ENCODE measurements at places on chromosomes 12 and 14.

DNA sequence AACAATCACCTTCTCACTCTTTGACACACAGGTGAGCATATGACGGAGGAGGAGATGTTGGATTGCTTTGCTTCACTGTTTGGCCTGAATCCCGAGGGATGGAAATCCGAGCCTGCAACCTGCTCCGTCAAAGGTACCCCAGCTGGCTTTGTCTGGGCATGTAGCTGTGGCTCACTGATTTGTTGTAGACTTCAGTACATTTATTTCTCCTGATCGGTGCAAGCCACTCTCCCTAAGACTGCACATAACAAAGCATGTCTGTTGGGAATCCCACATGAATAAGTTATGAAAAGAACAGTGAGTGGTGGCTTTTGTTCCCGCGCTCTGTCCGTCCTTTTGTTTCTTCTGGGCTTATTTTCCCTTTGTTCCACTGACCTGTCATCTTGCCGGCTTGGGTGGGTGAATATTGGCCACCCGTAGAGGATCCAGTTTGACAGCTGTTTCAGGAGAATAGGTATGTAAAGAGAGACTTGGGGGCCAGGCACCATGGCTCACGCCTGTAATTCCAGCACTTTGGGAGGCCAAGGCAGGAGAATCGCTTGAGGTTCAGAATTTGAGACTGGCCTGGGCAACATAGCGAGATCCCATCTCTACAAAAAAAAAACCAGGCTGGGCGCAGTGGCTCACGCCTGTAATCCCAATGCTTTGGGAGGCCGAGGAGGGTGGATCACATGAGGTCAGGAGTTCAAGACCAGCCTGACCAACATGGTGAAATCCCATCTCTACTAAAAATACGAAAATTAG, 20.0 kb upstream of the BCL7A start:
- no peak for DNase-seq

- DNase-seq: no peak
Measured at GRCh38 chr14:97218691-97219430, 421.7 kb downstream of the VRK1 start.

GRCh38 chr12:98421316-98421715, 94.1 kb upstream of the TMPO start:
- DNase-seq: peak; percentile 76

DNA sequence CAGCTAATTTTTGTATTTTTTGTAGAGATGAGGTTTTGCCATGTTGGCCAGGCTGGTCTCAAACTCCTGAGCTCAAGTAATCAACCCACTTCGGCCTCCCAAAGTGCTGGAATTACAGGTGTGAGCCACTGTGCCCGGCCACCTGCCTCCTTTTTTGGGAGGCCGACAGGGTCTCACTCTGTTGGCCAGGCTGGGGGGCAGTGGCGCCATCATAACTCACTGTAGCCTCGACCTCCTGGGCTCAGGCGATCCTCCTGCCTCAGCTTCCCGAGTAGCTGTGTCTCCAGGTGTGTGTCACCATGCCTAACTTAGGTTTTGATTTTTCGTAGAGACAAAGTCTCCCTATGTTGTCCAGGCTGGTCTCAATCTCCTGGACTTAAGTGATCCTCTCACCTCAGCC, 70.7 kb downstream of the AACS start:
- no peak for DNase-seq

GRCh38 chr12:117854339-117855012, 114.3 kb downstream of the KSR2 start:
- DNase-seq: peak; percentile 64

DNA sequence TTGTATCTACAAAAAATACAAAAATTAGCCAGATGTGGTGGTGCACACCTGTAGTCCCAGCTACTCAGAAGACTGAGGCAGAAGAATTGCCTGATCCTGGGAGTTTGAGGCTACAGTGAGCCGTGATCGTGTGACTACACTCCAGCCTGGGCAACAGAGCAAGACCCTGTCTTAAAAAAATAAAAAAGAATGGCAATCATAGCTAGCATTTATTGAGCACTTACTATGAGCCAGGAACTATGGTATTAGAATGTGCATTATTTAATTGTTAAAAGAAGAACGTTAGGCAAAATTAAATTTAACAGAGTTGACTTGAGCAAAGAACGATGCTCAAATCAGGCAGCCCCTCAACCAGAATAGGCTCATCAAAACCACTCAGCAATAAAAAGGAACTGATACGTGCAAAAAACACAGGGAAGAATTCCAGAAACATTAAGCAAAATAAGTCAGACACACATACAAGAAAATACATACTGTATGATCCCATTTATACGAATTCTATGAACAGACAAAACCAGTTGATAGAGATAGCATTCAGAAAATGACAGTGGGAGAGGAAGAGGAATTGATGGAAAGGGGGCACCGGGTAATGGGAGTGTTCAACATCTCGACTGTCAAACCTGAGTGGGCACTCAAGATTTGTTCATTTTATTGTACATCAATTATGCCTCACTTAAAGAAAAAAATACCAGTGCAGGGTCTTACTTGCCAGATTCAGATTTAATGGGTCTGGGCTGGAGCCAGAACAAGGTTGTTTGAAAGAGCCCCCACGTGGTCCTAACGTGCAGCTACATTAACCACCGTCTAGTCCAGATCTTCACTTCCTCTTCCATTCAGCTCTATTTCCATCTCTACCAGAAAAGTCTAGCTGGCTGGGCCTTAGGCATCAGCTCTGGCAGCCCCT, 8.0 kb downstream of the SCNN1A start:
- peak; percentile 15 for DNase-seq

DNA sequence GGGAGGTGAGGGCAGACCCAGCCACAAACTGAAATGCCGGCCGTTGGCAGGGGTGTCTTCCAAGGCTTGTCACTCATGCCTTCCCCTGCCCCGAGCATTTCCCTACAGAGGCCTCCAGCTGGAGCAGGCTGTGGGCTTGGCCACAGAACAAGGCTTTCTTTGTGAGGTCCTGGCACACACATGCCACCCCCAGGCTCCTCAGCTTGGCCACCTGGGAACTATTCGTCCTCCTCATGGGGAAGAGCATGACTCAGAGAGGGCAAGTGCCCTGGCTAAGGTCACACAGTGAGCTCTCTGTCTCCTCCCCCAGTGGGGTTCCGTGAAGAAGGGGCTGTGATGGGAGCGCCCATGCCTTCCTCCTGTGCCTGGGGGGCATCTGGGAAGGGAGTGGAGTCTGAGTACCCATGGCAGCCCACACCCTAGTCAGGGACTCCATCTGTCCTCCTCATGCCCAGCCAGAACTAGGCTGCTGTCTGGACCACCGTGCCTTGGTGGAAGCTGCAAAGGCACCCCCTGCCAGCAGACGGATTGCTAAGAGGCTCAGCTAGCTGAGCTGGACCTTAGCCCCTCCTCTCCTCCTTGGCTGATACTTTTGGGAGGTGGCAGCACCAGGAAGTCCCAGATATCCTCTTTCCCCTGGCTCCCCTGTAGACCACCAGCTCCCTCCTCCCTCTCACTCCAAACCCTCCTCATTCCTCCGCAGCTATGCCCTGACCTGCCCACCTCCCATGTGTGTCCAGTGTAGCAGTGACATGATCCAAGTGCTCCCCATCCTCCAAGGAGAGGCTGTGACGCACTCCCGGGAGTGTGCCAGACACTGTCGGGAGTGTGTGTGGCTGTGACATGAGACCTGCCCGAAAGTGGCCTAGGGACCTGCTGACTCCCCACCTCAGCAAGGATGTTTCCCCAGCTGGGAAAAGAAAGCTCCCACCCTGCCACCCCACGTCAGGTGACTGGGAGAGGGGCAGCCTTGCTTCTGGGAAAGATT, 21.4 kb downstream of the ABCB9 start:
- DNase-seq: no peak

- peak; percentile 49 for DNase-seq
Measured at GRCh38 chr12:85076688-85077430, 40.7 kb downstream of the LRRIQ1 start.

GRCh38 chr12:16243487-16244412, 33.7 kb downstream of the SLC15A5 start:
- DNase-seq: no peak

DNA sequence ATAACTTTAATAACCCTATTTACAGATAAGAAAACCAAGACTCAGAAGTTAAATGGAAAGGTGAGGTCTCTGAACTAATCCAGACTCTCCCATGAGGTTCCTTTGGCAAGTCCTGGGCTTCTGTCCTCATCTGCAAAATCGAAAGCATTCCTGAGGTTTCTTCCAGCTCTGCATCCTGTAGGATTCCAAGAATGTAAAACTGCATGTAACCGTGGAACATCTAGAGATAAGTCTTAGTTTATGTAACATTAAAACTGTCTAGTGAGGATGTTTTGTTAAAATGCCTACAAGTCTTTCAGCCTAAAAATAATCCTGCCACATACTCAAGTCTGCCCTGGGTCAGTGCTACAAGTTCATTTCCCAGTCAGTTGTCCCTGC, 7.3 kb upstream of the ITFG2 start:
- no peak for DNase-seq

DNA sequence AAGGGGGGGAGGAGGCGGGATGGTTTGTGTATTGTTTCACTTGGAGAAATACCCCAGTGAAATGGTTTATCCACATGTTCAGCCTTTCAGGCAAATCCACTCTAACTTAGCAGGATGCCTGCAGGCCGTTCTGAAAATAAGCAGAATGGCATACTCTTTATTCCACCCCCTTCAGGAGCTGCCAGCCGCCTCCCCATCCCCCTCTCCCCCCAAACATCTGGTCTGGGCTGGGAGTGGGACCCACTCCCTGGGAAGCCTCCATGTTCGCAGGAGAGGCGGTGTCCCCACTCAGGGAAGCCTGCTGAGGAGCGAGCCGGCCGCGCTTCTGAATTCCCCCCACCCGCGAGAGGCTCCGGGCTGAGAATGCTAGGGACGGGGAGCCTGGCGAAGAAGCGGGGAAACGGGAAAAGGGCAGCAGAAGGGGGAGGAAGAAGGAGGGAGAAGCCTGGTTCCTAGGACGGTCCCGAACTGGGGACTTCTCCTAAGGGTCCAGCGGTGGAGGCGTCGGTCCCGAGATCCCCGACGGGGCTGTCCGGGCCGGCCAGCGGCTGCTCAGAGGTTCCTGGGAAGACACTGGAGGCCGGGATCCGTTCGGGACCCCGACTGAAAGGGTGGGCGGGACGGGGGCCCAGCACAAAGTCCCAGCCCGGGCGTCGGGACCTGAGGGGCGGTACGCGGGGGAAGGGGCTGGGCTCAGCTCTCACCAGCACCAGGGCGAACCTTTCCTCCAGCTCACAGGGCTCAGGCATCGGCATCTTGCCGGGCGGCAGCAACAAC, 666 bp downstream of the FMNL3 start:
- no peak for DNase-seq

DNA sequence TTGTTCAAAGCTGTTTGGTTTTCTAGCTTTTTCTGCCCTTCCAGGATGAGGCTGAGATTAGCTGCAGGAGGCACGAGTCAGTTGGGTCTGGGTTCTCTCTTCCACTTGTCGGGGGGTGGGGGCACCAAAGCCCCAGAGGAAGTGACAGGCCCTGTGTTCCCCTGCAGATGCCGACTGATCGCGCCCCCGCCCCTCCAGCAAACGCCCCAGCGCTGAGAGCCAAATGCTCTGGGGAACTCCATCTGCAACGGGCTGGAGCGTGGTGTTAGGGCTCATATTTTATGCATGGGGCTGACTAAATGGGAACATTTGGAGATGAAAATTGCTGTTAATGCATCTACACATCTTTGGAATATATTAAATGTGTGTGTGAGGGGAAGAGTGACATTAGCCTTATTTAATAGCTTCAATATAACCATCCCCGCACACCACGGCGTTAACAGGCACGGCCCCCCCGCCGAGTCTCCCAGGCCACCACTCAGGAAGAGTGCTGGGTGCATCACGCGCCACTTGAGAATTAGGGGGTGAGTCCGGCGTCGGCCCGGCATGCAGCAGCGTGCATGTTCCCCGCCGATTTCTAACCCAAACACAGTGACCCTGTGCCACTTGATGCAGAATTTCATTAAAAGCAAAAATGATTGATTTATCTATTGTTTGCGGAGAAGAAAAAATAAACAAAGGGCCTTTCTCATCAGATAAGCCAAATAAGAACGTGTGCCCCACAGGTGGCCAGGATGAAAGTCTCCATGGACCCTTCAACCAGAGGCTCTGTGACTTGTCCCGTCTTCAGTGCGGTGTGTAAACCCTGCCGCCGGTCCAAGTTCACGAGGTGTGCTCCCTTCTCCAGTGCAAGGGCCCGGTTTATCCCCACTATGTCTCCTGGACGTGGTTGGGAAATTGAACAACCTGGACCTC, 165.0 kb upstream of the RTL1 start:
- no peak for DNase-seq

DNA sequence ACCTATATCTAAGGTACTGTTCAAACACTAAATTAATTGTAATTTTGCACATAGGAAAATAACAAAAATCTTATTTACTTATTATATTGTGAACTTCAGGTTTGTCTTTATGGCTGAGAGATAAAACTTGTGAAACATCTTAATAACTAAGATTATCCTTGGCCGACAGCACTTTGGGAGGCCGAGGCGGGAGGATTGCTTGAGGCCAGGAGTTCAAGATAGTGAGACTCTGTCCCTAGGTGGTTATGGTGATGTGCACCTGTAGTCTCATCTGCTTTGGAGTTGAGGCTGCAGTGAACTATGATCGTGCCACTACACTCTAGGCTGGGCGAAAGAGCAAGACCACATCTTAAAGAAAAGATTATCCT, 22.6 kb downstream of the DIP2B start:
- no peak for DNase-seq

DNA sequence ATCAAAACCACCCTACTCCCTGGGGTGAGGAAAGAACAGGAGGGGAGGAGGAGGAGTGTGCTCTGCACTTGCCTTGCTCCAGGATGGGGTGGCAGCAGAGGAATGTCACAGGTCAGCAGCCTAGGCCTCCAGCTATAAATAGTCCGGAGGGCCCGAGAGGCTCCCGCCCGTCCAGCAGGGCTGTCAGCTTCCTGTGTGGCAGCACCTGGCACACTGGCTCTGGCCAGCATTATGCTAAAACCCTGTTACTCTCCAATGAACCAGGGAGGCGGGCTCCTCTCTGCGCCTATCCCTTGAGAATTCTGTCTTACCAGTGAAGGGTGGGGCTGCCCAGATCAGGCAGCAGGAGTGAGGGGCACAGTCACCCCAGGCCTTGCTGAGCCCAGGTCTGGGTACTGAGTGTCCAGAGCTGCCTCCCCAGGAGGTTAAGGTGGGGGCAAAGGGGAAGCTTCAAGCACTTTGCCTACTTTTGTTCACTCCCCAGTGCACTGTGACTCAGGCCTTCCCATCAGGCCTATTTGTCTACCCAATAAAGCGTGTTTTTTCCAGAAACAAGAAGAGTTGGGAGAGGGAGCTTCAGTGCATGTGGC, 1.2 kb upstream of the COX14 start:
- peak; percentile 57 for DNase-seq

Data from SHP77 (cell line).